Tibial artery (tissue), 4 donors: ENCODE measurements at places on chromosomes 12 and 14.

DNA sequence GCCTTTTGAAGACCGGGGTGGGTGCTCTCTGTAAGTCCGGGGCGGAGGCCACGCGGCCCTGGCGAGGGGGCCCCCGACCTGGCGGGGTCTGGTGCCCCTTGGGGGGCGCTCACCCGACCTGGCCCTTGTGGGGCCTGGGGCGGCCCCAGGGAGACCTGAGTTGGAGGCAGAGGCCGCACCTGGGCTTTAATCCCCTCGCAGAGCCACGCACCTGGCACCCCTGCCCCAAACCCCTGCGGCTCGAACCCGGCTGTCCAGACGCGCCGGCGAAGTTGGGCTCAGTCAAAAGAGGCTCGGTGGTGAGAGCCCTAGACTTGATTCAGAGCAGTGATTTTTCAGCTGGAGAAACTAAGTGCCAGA is 267 bp downstream of the CFAP251 start:
- no peaks in the 10 kb centered on the region for H3K27me3 ChIP-seq
- peaks cover 1% of the 10 kb centered on the region for H3K36me3 ChIP-seq
- DNase-seq, result no peak
- peaks cover 18% of the 10 kb centered on the region for H3K4me1 ChIP-seq
- peak overlapping the region; percentile 69 for H3K27ac ChIP-seq

- no peaks in the 10 kb centered on the region for H3K27me3 ChIP-seq
- peaks cover 32% of the 10 kb centered on the region for H3K36me3 ChIP-seq
- H3K27ac ChIP-seq, result no peak overlapping the region
- H3K4me1 ChIP-seq, result no peaks in the 10 kb centered on the region
- no peak for DNase-seq
- no peak overlapping the region for H3K4me3 ChIP-seq
Observed at GRCh38 chr14:73295198-73295796, 58.0 kb downstream of the PAPLN start.

DNA sequence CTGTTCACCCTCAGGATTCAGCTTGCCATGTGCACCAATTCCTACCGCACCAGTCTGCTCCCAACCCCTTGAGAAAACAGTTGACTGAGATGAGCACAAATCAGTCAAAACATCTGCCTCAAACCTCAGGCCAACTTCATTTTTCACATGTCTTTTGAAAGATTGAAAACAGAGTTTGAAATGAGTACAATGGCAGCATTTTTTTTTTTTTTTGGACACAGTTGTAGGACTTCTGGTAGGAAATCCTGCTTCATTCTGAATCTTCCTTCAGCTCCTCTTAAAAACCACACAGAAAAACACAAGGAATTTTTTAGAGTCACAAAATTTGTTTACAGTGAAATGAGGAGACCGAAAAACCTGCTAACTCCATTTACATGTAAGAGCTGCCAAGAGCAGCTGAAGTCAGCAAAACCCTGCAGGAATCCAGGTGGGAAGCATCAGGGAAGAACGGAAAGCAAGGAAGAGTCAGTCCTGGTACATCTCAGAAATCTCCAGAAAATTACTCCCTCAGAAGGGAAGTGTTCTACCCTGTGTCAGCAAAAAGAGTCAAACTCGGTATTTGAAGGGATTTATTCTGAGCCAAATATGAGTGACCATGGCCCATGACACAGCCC is 100.3 kb upstream of the TMTC1 start:
- no peak for DNase-seq
- H3K27ac ChIP-seq, result peak overlapping the region; percentile 35
- H3K4me1 ChIP-seq, result no peaks in the 10 kb centered on the region

DNA sequence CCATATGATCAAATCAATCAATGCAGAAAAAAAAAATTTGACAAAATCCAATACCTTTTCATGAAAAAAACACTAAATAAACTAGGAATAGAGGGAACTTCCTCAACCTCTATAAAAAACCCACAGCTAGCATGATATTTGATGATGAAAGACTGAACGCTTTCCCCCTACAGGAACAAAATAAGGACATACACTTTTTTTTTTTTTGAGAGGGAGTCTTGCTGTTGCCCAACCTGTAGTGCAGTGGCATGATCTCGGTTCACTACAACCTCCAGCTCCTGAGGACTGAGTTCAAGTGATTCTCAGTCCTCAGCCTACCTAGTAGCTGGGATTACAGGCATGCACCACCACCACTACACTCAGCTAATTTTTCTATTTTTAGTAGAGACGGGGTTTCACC is 17.9 kb upstream of the CAMKK2 start:
- no peaks in the 10 kb centered on the region for H3K4me1 ChIP-seq
- H3K27me3 ChIP-seq, result no peaks in the 10 kb centered on the region
- H3K27ac ChIP-seq, result no peak overlapping the region
- no peak overlapping the region for H3K4me3 ChIP-seq

- no peak overlapping the region for H3K27ac ChIP-seq
- no peaks in the 10 kb centered on the region for H3K36me3 ChIP-seq
- H3K27me3 ChIP-seq, result no peaks in the 10 kb centered on the region
- no peak for DNase-seq
- no peak overlapping the region for H3K4me3 ChIP-seq
Observed at GRCh38 chr12:84691266-84691665, 221.3 kb downstream of the SLC6A15 start.

DNA sequence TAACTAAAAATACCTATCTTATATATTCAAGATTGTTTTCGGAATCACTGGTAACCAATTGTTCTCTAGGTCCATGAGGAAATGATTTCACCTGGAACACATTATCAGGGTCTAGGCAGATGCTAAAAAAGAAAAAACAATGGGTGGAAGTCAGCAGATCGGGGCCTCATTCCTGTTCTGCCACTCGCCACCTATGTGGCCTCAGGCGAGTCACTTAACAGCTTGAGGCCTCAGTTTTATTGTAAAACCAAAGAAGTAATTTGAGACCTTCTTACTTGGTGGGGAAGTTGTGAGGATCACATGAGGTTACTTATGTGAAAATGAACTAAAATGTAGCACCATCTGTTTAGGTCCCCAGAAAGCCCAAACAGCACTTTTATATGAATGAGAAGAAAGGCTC is 6.2 kb upstream of the RNASE10 start:
- H3K27ac ChIP-seq, result no peak overlapping the region
- no peak for DNase-seq
- no peaks in the 10 kb centered on the region for H3K36me3 ChIP-seq
- H3K4me3 ChIP-seq, result no peak overlapping the region

- H3K4me1 ChIP-seq, result peaks cover 3% of the 10 kb centered on the region
- no peak overlapping the region for H3K4me3 ChIP-seq
- H3K27me3 ChIP-seq, result no peaks in the 10 kb centered on the region
- H3K36me3 ChIP-seq, result no peaks in the 10 kb centered on the region
- no peak for DNase-seq
Observed at GRCh38 chr12:1723721-1724120, 32.9 kb downstream of the ADIPOR2 start.

GRCh38 chr14:37515771-37516170 is 79.3 kb downstream of the FOXA1 start:
- H3K4me1 ChIP-seq, result no peaks in the 10 kb centered on the region
- H3K4me3 ChIP-seq, result no peak overlapping the region
- H3K27ac ChIP-seq, result no peak overlapping the region
- no peaks in the 10 kb centered on the region for H3K27me3 ChIP-seq
- H3K36me3 ChIP-seq, result no peaks in the 10 kb centered on the region

DNA sequence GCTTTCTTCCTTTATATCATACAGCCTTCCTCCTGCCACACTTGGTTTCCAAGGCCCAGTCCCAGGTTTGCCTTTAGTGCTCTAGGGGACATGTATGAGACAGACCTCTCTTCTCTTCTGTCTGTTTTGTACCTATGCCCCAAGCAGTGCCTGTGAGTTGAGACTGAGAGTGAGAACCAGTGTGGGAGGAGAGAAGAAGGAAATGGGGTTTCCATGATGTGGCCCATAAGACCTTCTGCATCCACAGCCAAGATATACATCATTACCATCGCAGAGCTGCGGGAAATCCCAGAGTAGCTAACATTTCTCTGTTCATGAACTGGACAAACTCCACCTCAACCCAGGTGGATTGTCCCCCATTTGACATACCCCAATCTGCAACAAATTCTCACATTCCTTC is 2.8 kb downstream of the TESPA1 start:
- no peak overlapping the region for H3K4me3 ChIP-seq
- no peak for DNase-seq
- no peaks in the 10 kb centered on the region for H3K36me3 ChIP-seq
- no peaks in the 10 kb centered on the region for H3K27me3 ChIP-seq

- H3K27me3 ChIP-seq, result no peaks in the 10 kb centered on the region
- no peaks in the 10 kb centered on the region for H3K36me3 ChIP-seq
- no peak overlapping the region for H3K27ac ChIP-seq
- H3K4me3 ChIP-seq, result no peak overlapping the region
Observed at GRCh38 chr12:56914724-56915123, 19.5 kb downstream of the SDR9C7 start.

- H3K4me1 ChIP-seq, result no peaks in the 10 kb centered on the region
- no peak overlapping the region for H3K4me3 ChIP-seq
- H3K27ac ChIP-seq, result peak overlapping the region; percentile 64
- no peaks in the 10 kb centered on the region for H3K36me3 ChIP-seq
- no peaks in the 10 kb centered on the region for H3K27me3 ChIP-seq
Observed at GRCh38 chr12:79409562-79409961, 281.2 kb downstream of the PAWR start.

DNA sequence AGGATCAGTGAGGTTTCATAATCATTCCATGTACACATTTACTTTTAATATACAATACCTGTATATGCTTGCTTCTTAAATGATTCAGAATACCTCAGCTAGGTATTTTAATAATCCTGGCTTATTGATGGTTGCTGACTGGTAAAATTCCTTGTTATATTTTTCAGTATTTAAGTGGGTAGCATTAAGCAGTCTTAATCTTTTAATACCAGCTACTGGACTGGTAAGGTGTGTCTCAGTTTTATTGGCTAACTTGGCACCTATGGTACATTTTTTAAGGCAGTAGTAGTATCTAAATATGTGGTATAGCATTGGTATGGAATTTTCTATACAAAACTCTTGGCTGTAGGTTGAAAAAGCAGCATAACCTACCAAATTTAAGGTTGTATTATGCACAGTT is 96.6 kb downstream of the RAD52 start:
- no peaks in the 10 kb centered on the region for H3K27me3 ChIP-seq
- H3K27ac ChIP-seq, result no peak overlapping the region
- no peak for DNase-seq
- H3K4me1 ChIP-seq, result peaks cover 20% of the 10 kb centered on the region
- H3K4me3 ChIP-seq, result peak overlapping the region; percentile 13

DNA sequence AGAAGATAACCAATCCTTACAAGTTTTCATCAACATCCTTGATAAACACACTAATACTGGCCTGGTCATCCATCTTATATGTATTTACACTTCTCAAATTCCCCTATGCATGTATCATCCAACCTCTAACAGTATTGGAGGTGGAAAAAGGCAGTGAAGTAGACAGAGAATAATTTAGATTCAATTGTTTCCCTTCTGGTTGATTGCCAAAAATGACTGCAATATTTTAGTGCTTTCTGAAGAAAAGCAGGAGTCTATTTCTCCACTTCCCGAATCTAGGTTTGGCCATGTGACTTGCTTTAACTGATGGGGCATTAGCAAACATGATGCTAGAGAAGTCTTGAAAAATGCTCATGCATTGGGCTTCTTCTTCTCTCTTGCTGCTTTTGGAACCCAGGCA is 78.3 kb upstream of the METAP2 start:
- no peak for DNase-seq
- H3K4me3 ChIP-seq, result no peak overlapping the region
- H3K4me1 ChIP-seq, result peaks cover 13% of the 10 kb centered on the region
- H3K27ac ChIP-seq, result no peak overlapping the region

DNA sequence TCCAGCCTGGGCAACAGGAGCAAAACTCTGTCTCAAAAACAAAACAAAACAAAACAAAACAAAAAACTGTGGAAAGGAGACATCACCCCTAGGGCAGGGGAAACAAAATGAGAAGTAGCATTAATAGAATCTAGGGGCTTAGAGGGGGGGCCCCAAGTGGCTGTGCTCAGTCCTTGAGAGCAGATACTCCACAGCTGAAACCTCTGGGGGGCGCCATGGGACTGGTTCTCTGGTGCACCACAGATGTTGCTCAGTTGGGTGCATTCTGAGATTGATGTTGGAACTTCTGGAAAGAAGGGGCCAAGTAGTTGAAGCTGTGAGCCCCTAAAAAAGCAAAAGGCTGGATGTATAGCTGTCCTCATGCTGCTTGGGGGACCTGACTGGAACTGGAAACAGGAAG is 11.8 kb upstream of the SYNE2 start:
- H3K36me3 ChIP-seq, result no peaks in the 10 kb centered on the region
- no peaks in the 10 kb centered on the region for H3K27me3 ChIP-seq
- no peak for DNase-seq
- H3K4me3 ChIP-seq, result no peak overlapping the region
- H3K27ac ChIP-seq, result no peak overlapping the region

DNA sequence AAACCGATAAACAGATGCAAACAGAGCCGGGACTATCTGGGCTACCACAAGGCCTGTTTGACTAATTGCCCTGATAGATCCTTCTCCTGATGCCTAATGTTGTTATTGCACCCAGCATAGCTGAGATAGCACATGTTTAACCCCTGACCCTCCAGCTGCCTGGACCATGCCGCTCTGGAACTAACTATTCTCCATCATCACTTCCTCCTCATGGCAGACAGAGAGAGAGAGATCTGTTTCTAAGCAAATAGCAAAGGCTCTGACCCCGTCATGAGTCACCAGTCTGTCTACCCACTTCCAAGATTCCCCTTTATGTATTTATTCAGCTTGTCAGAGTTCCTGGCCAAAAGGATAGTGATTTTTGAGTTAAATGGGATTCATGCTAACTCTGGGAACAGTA is 58.2 kb upstream of the FLRT2 start:
- no peak overlapping the region for H3K27ac ChIP-seq
- no peak for DNase-seq
- H3K27me3 ChIP-seq, result no peaks in the 10 kb centered on the region
- H3K4me1 ChIP-seq, result peaks cover 8% of the 10 kb centered on the region
- H3K4me3 ChIP-seq, result no peak overlapping the region

GRCh38 chr12:70983692-70984091 is 63.2 kb upstream of the PTPRR start:
- no peak for DNase-seq
- no peak overlapping the region for H3K4me3 ChIP-seq
- H3K27me3 ChIP-seq, result no peaks in the 10 kb centered on the region
- no peaks in the 10 kb centered on the region for H3K4me1 ChIP-seq

DNA sequence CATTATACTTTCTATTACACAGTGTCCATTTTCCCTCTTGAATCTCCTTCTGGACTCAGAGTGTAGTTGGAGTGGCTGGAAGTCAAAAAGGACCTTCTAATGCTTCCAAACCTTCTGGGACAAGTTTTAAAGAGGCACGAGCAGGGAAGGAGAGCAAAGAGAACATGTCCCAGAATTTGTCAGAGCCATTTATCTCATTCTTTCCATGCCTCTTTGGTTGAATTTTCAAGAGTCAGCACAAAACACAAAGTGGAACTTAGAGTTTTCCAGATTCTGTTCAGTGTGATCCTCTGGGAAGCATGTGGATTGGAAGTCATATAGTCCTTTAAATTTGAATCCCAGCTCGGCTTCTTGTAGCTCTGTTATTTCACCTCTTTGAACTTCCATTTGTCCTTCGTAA is 138.2 kb upstream of the PWP1 start:
- DNase-seq, result no peak
- H3K27me3 ChIP-seq, result no peaks in the 10 kb centered on the region
- H3K4me1 ChIP-seq, result no peaks in the 10 kb centered on the region
- H3K36me3 ChIP-seq, result no peaks in the 10 kb centered on the region
- H3K4me3 ChIP-seq, result no peak overlapping the region
- H3K27ac ChIP-seq, result no peak overlapping the region
